ENCODE measurements at places on chromosomes 4 and X.

DNA sequence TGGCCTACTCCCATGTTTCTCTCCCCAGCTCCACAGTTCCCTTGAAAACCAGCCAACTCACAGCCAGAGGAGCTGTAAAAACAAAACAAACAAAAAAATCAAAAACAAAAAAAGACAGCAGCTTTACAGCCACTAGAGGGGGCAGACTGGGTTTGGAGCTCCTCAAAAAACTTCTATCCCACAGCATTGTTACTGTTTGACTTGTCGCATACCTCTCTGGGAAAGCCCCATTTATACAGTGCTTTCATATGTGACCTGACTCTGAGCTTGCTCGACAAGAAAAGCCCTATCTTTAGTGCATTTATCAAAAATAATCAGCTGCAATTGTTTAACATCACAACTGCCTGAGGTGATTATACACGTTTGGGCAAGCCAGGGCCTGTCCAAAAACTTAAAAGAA, 21.6 kb downstream of the TSPAN6 start:
- DNase-seq, result no peak

- no peak for DNase-seq
These were observed 62.7 kb downstream of the TMEM131L start for GRCh38 chr4:153528705-153529485.

GRCh38 chrX:88940904-88941303, 193.9 kb downstream of the CPXCR1 start:
- no peak for DNase-seq

GRCh38 chr4:1872870-1873269, 1.7 kb downstream of the NSD2 start:
- DNase-seq, result peak; percentile 21

GRCh38 chr4:78058591-78059523, 1.7 kb downstream of the FRAS1 start:
- DNase-seq, result no peak

- peak; percentile 3 for DNase-seq
These were observed 51.5 kb upstream of the TRPC3 start for GRCh38 chr4:122003335-122003734.

DNA sequence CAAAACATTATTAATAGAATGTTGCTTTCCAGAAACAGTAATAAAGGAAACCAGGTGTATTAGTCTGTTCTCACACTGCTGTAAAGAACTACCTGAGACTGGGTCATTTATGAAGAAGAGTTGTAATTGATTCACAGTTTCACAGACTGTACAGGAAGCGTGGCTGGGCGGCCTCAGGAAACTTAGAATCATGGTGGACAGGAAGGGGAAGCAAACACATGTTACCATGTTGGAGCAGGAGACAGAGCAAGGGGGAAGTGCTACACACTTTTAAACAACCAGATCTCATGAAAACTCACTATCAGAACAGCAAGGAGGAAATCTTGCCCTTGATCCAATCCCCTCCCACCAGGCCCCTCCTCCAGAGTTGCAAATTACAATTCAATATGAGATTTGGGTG, 815.8 kb downstream of the TRIML1 start:
- no peak for DNase-seq

GRCh38 chrX:142978130-142978684, 47.5 kb upstream of the SPANXN4 start:
- DNase-seq, result no peak

DNA sequence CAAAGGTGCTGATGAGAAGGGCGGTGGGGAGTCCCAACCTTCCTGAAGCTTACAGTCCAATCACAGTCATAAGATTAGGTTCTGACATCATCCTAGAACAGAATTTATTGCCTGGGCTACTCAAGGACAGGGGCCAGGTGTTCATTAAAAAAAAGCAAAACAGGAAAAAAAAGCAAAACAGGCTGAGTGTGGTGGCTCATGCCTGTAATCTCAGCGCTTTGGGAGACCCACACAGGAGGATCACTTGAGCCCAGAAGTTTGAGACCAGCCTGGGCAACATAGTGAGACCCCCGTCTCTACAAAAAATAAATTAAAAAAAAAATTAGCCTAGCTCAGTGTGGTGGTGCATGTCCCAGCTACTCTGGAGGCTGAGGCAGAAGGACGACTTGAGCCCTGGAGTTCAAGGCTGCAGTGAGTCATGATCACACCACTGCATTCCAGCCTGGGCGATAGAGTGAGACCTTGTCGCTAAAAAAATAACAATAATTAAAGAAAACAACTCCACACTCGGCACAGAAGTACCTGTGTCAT, 3.0 kb downstream of the RAB9A start:
- no peak for DNase-seq

GRCh38 chr4:103032574-103032973, 13.1 kb upstream of the SLC9B1 start:
- DNase-seq, result no peak

- no peak for DNase-seq
These were observed 28.1 kb downstream of the CLNK start for GRCh38 chr4:10656420-10656819.

GRCh38 chr4:13980317-13981310, 353.1 kb upstream of the BOD1L1 start:
- DNase-seq, result no peak

DNA sequence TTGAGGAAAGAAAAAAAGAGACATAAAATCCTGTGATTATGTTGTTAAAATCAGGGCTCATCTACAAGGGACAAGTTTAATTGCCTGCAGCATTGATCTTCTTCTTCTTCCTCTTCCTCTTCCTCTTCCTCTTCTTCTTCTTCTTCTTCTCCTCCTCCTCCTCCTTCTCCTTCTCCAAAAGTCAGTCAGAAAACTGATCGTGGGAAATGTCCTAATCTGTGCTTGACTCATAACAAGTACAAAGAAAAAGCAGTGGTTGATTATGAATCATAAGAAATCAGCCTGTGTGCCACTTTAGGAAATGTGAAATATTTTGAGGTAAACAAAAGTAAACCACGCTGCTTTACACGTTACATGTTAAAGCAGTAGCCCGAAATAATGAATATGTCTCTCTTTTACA, 2.7 kb upstream of the ATP10D start:
- DNase-seq, result no peak

- no peak for DNase-seq
These were observed 351.2 kb downstream of the ARHGAP24 start for GRCh38 chr4:85826060-85826678.

GRCh38 chr4:111761531-111761930, 383.7 kb upstream of the FAM241A start:
- no peak for DNase-seq

DNA sequence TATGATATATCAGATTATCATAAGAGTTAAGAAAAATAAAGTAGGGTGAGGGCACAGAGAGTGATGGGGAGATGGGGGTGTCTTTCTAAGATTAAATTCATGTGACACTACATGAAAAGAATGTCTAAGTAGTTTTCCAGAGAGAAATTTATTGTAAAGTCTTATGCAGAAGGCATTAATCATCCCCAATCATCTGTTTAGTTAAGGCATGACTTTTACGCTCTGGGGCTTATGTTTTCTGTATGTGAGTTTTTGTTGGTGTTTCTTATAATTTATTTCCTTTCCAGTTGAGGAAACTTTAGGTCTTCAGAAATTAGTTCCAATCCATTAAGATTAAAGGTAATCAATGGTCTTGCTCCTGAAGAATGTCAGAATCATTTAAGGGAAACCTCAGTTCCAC, 383.0 kb upstream of the GALNT7 start:
- DNase-seq, result no peak

DNA sequence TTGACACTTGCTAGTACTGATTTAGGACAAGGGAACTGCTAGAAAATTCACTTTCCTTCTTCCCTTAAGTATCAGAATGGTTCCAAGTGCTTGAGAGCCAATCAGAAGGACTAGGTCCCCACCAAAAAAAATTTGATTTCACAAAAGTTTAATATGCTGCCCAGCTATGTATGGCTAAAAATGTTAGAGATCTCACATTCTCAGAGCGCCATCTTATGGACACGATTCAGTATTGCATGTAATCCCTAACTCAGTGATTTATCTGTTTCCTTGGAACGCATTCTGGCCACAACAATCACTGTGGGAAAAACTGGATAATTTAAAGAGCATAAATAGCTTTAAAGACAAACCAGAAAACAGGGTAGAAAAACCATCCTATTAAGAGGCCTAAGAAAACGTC, 255.1 kb upstream of the GPC4 start:
- DNase-seq, result no peak

GRCh38 chrX:154374313-154375155, at the start of gene FLNA:
Gene FLNA, minus strand, starts transcription at chrX:154374634. Its CDS starts 3,389 bp downstream, at chrX:154371245.
- no peak for DNase-seq

DNA sequence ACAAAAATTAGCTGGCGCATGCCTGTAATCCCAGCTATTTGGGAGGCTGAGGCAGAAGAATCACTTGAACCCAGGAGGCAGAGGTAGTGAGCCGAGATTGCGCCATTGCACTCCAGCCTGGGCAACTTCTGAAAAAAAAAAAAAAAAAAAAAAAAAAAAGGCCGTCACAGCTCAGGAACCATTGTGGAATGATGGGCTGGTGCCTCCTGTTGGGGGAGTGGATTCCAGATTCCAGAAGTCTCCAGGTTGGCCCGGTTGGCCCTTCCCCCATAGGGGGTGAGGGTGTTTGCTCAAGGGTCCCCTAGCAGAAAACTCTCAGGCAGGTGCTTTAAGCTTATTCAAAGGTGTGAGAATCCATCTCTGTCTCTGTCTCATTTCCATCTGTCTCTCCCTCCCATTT, 11.5 kb downstream of the SH3TC1 start:
- no peak for DNase-seq

GRCh38 chrX:148741441-148741840, 241.0 kb downstream of the AFF2 start:
- no peak for DNase-seq

GRCh38 chr4:186722796-186723291, 812 bp downstream of the FAT1 start:
- no peak for DNase-seq

GRCh38 chr4:14321723-14322122, 680.6 kb upstream of the CPEB2 start:
- no peak for DNase-seq

DNA sequence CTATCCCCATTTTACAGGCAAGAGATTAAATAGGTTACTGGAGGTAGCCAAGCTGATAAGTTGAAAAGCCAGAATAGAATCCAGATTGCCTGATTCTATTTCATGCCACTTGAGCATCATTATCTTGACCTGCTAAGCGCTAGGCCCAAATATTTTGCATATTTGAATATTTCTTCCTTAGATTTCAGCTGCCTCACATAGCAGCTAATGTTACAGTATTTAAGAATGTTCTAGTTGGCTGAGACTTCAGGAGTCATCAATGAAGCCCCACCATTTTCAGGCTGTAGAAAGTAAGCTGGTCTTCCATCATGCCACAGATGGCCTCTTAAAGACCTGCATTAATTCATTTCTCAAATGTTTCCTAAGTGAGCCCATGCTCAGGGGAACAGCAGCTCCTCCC, 121.4 kb downstream of the SHROOM3 start:
- DNase-seq, result no peak

GRCh38 chrX:77003530-77003929, 443.7 kb upstream of the FGF16 start:
- no peak for DNase-seq

DNA sequence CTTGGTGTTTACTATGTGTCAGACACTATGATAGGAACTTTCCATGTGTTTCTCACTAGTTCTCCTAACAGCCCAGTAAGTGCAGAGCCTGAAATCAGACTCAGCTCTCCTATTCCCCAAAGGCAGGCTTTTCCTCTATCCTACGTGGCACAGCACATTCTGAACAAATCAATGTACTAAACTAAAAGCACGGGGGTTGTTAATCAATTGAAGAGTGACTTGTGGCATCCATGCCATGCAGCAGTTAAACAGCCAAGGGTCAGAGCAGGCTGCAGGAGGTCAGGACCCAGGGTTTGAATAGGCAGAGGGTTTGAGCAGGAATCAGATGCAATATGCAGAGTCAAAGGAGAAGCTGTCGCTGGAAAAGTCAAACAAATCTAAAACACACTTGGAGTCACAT, 289.7 kb upstream of the LDB2 start:
- DNase-seq, result no peak

DNA sequence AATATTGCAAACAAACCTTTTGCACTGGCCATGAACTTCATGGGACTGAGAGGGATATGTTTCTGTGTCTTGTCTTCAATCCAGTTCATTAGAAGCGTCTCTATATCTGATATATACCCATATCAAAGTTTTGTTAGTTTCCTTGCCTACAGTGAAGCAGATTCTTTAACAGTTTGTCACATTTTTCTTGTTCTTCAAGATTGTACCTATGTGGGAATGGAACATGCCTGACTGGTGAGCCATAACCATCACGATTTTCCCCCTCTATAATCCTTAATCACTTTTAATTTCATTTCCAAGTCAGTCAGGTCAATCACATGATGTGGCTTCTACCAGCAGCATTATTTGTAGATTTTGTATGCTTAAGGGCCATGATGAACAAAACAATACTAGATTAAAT, 197.1 kb upstream of the PDE5A start:
- DNase-seq, result no peak

- DNase-seq, result no peak
These were observed 36.6 kb downstream of the SEL1L3 start for GRCh38 chr4:25826074-25826752.

DNA sequence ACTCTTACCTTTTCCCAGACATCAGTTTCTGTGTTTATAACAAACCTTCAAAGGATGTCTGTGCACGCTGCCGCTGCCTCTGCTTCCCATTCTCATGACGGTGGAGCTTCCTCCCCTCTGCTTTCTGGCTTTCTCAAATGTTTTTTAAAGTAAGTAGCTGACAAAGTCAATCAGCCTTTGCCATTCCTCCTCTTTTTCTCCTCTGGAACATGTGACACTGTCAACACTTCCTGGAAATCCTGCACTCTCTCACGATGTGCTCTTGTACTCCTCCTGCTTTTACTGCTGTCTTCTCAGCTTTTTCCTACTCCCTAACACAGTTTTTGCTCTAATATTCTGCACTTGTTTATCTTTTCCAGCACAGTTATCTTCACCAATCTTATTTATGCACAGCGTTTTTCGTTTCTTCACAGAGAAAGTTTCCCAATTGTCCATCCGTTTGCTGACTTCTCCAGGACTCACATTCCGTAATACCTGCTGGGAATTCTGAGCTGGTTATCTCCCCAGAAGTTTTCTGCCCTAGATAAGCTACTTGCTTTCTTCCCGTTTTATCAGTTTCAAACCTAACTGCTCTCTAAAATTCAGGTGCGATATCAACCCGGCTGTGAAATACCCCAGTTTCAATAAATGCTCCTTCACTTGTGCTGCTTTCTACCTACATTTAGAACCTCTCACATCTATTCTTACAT, 465.6 kb upstream of the AGA start:
- DNase-seq, result no peak

- no peak for DNase-seq
These were observed 369.9 kb upstream of the ANXA10 start for GRCh38 chr4:167722487-167722808.

Measured in activated CD4-positive, alpha-beta T cell treated with anti-CD3 and anti-CD28 coated beads for 4 hours (primary cell).